ENCODE measurements at places on chromosomes 11 and 22.
A peak's percentile ranks its signal among the peaks of the same experiment; 100 is the strongest.

- no peak for DNase-seq
Measured at GRCh38 chr11:69620683-69621290, 20.2 kb upstream of the CCND1 start.

DNA sequence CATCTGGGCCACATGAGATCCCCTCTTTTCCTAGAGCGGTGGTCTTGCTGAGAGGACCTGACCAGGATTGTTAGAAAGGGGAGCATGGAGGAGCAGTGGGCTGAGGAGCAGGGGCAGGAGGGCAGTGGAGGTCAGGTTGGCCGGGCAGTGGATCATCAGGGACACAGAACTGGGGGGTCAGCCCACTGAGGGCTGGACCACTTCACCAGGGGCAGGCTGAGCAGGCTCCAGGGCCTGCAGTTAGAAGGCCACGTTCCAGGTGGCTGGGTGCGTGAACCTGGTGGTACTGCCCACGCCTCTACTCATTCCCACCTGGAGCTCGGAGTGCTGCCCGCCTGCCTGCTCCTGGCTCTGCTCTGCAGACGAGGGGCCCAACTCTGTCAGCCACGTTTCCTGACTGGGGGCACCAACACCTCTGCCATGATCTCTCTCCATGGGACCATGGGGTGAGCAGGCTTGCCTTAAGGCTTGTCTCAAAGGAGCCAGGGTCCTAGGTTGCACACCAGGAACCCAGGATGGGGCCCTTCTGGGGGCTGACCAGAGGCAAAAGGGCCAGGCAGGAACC is 9.7 kb downstream of the MRGPRF start:
- DNase-seq = no peak

DNA sequence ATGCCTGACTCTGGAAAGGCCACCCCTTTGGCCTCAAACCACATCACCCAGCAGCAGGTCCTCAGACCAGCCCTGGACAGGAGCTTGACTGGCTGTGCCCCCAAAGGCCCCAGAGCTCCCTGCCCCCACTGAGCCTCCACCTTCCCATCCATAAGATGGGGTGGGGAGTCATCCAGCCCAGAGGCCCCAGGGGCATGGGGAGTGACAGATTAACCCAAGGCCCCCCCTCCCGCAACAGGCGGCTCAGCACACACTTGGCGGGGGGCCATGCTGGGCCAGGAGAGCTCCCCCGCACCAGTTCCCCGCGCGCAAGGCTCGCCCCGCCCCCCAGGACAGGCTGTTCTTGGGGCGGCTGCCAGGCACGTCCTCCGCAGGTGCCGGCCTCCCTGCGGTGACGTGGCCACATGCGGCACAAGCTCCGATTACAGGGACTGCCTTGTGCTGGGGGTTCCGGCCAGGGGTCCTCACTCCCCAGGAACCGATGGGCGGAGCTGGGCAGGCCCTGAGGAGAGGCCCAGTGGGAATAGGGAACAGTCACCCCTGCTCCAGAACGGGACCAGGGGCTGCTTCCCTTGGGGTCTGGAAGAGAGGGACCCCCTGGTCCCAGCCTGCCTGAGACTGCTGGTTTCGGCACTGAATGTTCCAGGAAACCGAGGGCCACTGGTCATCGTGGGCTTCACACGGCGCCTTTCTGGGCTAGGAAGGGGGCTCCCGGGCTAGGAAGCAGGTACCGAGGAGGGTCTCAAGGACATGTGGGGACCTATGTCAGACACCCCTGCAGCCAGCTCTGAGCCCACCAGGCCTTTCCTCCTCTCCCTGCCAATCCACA is 5.1 kb upstream of the CDKN1C start:
- no peak for DNase-seq

GRCh38 chr11:34978236-34979191 is 62.1 kb downstream of the PDHX start:
- no peak for DNase-seq

GRCh38 chr11:125489166-125489565 is 6.9 kb downstream of the FEZ1 start:
- no peak for DNase-seq

GRCh38 chr22:37560608-37561211 is 430 bp downstream of the CDC42EP1 start:
- peak; percentile 25 for DNase-seq

GRCh38 chr11:87726506-87726905 is 448.7 kb downstream of the RAB38 start:
- no peak for DNase-seq

DNA sequence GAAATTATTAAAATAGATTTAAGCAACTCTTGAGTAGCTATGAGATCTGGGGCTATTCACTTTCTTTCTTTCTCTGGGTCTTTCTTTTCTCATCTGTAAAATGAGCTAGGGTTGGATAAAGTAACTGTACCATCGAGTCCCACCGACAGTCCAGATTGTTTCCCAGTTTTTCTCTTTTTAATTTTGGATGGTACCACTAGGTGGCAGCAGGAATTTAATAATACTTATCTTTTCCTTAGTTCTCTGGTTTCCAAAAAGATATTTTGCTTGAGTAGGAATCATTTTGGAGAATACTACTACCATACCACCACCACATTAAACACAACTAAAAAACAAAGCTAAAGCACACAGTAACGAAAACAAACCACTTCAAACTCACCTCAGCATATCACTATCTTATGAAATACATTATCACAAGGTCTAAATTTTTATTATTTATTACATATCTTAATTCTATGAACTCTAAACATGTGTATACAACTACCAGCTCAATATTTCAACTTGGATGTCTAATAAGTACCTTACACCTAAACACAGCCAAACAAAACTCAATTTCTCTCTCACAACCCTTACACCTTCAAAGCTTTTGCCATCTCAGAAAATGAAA is 584.0 kb downstream of the KCNA4 start:
- DNase-seq = peak; percentile 30

DNA sequence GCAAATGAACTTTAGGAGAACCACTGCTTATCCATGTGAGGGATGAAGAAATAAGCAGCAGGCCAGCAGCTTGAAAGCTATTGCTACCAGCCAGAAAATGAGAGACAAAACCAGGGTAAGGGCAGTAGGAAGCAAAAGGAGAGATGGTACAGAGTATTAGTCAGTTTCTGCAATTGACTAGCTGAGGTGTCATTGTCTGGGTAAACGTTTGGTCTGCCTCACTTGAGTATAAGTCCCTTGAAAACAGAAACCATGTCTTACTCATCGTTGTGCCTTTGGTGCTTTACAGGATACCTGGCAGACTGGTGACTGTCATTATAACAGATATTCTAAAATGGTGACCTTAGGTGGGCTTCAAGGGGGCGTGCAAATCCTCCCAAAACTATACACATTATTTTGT is 63.9 kb upstream of the USP47 start:
- no peak for DNase-seq

Data from brain (organoid and tissue), 16 donors.